GM12865 (cell line): ENCODE measurements at places on chromosomes 3 and 15.
A peak's percentile ranks its signal among the peaks of the same experiment; 100 is the strongest.

- no peak for DNase-seq
Measured at GRCh38 chr15:67242708-67243111, 11.8 kb downstream of the AAGAB start.

DNA sequence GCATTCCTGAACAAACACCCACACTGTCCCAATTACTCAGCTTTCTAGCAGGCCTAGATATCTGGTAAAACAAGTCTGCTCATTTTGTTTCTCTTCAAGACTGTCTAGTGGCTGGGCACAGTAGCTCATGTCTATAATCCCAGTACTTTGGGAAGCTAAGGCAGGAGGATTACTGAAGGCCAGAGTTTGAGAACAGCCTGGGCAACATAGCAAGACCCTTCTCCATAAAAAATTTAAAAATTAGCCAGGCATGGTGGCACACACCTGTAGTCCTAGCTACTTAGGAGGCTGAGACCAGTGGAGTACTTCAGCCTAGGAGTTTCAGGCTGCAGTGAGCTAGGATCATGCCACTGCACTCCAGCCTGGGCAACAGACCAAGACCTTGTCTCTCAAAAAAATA lies 6.2 kb upstream of the PTPN23 start:
- DNase-seq, result no peak

GRCh38 chr3:47113669-47114365 lies 50.1 kb downstream of the SETD2 start:
- DNase-seq, result peak; percentile 23

DNA sequence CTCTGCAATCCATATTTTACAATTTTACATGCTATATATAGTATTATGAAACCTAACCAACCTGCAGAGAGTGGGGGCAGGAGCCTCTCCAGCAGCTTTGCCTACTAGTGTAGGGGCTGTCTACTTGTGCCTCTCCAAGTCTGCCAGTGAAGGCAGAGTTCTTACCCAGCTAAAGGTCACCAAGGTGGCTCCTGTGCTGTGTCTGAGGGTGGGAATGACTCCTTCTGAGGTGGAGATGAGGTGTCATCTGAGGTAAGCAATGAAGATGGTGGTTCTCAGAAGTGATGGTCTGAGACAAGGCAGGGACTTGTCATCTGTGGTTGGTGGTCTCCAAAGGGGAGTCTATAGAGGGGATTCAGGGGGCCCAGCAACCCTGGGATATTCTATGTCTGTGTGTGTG lies 47.5 kb downstream of the SACM1L start:
- no peak for DNase-seq

GRCh38 chr3:56938530-56938929 lies 121.9 kb upstream of the SPATA12 start:
- no peak for DNase-seq

DNA sequence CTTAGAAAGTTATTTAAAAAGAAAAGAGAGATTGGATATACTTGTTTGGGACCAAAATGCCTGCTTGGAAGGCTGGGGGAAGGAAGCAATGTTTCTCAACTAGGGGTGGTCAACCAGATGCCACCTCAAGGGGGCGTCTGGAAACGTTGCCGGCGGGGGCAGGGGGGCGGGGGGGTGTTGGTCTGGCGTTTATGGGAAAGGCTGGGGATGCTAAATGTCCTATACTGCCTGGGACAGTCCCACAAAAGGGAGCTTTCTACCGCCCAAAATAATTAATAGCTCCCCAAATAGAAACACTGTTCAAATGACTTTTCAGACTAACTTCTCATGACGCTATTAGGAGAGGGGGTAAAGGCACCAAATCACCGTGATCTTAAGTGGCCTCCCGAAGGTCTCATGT lies 2.2 kb downstream of the POLG start:
- peak; percentile 34 for DNase-seq
